ENCODE measurements at places on chromosomes 11 and 22.

DNA sequence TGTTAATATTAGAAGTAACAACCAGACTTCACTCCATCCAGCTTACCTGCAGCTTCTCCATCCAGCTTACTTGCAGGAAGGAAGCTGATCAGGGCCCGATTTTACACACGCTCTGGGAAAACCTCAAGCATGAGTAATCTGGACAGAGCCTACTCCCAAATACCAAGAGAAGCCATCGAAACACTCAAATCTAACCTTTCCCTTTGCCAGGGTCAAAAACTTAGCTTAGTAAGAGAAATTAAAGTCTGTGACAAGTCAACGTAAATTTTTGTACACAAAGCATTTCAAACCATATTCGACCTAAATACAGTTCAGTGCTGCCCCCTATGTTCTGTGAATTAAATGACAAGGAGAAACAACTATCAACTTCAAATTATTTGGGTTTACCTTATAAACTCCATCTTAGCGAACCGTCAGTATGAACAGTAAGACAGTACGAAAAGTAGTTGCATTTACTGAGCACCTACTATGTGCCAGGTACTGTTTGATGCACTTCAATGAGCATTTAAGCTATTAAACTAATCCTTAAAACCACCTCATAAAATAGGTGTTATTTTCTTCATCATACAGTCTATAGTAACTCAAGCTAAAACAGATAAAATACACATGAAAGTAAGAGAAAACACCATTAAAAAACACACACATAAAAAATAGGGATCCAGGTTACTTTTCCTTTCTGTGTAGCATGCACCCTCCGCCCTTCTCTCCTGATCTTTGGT lies 36.9 kb downstream of the ARFGAP3 start:
- peak; percentile 22 for DNase-seq

- DNase-seq, result no peak
Observed at GRCh38 chr22:45704648-45705047, 33.0 kb downstream of the ATXN10 start.

- no peak for DNase-seq
Observed at GRCh38 chr11:3925513-3925912, 70.0 kb downstream of the STIM1 start.

- no peak for DNase-seq
Observed at GRCh38 chr22:29642694-29643093, 39.3 kb downstream of the NF2 start.
